HFF-Myc (cell line): ENCODE measurements at places on chromosomes 12 and 14.

DNA sequence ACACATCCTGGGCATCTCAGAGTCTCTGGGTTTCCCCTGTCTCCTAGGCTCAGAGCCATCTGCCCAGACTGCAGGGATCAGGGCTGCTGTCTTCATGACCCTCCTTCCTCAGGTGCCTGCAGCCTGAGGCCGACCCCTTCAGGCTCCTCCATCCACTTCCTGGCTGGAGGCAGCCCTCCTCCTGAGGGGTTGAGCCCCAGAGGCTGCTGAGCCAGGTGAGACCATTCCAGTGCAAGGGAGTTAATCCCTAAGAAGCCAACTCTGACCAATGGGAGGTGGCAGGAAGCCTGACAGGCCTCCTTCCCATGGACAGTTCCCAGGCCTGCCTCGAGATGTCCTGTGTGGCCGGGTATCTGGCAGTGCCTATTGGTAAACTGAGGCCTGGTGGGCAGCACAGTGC is 8.4 kb upstream of the PPP4R4 start:
- no peak for DNase-seq

DNA sequence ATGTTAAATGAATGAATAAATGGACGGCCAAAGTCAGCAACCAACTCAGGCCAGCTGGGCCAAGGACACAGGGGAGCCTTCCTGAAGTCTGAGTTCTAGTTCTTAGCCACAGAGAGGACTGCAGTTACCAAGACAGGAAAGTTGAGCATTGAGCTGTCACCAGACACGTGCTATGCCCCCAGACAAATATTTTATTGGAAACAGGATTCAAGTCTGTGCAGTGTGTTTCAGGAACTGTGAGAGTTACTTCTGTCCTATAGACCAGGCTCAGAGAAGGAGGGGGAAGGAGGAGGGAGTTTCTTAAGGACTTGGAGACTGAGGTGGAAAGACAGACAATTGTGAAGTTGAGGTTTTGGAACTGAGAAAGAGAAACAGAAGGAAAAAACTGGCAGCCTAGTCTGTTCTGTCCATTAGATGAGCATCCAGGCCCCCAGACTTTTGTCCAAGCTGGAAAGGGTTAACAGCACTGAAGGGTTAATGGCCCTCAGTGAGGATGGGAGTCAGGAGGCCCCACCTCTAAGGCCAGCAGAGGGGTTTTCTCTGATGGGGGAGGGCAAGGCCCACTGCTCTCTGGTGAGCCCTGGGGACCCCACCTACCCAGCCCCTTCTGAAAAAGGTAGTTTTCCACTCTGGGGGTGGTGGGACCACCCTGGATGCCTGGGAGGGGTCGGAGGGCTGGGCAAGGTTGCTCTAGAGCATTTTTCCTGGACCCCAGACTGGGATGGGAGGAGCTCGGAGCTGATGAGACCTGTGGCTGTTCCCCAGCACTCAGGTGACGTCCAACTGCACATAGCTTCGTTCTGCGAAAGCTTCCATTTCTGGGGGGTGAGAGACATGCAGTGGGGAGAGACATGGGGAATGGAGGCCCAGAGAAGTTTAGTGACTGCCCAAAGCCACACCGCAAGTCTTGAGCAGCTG is 6.9 kb upstream of the CMKLR1 start:
- no peak for DNase-seq

DNA sequence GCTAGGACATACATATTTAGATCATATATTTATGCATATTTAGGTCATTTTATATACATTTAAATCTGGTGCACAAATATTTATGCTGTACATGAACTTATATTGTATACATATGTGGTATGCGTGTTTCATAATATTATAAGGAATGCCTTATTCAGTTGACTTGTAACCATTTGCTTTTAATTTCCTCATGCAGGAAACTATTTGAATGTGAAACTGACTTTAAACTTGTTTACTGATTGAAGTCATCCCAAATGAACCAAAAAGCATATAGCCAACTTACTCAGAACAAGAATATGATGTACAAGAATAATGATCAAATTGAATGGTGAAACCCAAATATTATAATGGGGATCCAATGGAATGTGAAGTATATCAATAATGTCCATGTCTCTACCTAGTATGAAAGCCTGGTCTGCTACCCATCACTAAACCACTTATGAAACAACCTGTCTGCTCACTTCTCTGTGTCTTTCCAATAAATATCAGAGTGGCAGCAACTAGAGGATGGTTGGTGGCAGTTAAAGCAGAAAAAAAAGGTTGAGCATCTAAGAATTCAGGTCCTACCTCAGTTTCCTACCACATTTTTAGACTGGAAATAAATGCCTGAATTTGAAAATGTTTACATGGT is 38.3 kb downstream of the RPS6KA5 start:
- DNase-seq: no peak

DNA sequence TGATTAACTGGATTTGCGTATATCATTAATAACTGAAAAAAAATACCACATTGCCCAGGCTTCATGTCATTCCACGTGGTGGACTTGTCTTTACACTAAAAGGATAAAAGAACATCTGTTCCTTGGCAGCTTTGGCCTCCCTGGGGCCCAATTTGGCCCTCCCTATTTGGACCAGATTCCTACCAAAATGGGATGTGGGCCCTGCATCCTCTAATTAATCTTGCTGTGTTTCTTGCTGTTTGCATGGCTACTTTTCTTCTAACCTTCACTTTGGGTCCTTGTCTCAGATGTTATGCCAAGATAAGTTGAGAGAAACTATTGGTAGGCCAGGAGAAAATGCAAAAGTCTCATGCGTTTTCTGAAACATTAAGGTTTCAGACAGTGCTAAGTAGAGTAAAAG is 57.5 kb downstream of the PTHLH start:
- no peak for DNase-seq

DNA sequence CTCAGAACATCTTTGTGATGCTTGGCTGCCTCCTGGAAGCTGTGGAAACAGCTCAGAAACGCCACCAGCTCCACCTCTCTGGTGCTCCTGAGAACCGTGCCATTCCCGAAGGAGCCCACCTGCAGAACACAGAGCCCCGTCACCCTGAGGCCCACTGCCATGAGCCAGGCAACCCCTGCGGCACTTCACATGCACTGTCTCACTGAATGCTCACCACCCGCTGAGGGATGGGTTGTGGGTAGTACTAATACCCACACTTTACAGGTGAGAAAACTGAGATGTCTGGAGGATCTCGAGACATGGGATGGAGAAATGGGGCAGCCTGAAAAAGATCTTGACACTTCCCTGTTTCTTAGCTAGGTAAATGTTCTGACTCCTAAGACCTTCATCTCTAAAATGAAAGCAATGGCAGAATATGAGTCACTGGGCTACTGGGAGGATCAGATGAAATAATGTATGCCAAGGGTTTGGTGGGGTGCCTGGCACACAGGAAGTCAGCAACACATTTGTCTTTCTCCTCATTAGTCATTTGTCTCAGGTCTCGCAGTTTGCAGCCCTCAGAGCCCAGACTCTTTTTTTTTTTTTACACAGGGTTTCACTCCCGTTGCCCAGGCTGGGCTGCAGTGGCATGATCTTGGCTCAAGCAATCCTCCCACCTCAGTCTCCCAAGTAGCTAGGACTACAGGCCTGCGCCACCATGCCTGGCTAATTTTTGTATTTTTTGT is 5.3 kb downstream of the OASL start:
- no peak for DNase-seq

DNA sequence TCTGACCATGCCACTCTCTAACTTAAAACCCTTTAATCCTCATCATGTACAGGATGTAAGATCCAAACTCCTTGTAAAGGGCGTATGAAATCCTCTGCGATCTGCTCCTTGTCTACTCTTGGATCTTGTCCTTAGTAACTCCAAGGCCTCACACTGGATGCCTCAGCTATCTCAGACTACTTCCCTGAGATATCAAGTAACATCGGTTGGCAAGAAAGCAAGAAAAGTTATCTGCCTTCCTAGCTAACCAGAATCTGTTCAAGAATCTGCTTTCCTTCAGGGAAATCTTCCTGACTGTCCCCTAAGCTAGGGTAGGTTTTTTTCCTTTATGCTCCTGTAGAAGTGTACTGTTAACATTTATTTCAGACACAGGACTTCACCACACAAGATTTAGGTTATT is 82.6 kb downstream of the TAOK3 start:
- DNase-seq: no peak

DNA sequence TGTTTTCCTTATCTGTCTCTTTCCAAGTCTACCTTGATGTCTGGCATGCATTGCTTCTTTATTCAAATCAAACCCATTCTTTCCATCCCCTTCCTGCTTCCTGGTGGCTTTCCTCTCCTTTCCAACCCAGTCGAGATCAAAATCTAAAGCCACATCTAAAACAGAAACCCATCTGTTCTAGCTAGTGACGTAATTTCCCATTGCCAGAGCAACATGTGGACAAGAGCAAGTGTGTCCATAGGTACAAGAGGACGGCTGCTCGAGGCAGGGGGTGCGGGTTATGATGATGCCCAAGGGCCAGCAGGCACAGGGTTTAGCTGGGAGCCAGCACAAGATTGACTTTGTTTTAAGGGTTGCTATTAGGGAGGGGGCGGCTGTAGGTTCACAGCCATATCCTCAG is 7.0 kb downstream of the KRT80 start:
- DNase-seq: no peak

GRCh38 chr14:98798099-98798498 is 473.9 kb downstream of the BCL11B start:
- DNase-seq: no peak

GRCh38 chr12:754473-754820 is 2.1 kb downstream of the WNK1 start:
- DNase-seq: no peak

- DNase-seq: no peak
Measured at GRCh38 chr14:79496701-79497100, 714.6 kb downstream of the DIO2 start.

DNA sequence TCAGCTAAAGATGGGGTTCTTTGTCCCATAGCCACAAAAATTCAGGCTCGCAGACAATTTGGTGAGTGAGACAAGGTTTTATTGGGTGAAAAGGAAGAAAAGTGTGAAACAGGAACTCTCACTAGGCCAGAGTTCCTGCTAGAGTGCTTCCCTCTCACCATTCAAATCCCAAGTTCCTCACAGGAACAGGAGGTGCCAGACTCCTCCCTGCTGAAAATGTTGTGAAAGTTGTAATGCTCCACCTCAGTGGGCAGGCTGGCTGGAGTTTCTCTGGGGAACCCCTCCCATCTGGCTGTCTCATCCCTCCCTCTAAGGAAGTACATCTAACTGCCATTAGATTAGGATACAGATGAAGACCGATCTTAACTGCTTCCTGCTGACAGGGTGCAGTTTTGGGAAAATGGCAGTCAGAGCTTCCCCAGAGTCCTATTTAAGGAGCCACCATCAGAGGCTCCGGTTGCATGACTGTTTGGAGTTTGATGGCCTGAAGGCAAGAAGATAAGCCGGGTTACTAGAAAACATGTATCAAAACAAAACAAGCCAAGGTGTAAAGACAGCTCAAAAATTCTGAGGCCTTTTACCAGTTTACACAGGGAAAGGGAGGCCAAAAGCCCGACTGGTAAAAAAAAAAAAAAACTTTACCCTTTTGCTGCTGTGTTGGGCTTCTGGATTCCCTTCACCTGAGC is 127.6 kb downstream of the FSCB start:
- no peak for DNase-seq

DNA sequence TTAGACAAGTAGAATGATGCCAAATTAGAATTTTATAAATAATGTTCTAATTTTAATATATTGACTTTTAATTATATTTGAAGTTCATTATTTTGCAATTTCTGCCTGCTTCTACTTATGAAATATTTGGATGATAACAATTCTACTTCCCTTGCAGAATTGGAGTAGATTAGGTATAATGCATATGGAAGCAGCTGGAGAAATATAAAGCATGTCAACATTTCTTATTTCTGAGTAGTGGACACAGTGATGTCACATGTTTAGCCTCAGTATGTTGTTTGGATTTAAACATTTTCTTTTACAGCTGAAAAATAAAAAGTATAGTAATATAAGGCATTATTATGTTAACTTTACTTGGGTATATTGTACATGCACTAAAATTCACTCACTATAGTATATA is 344.2 kb upstream of the E2F7 start:
- DNase-seq: no peak

GRCh38 chr14:74737753-74738325 is 24.9 kb downstream of the FCF1 start:
- no peak for DNase-seq

- peak; percentile 97 for DNase-seq
Measured at GRCh38 chr14:92670160-92670559, 78.3 kb downstream of the LGMN start.

DNA sequence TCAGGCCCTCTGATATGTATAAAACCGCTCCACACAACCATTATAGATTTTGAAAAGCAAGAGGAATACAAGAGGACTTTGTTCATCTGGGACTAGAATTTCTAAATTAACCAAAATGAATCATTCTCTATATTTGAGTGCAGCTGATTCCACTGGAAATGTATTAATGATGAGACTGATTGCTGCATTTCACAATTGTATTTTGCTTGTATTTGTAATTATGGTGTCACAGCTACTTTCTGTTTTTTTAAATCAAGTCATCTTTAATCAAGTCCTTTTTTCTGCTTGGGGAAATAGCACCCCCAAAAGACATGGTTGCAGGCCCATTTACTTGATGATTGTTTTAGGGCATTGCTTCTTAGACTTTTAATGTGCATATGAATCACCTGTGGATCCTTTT is 162.4 kb downstream of the KICS2 start:
- no peak for DNase-seq

GRCh38 chr12:107668320-107669098 is 17.1 kb upstream of the PWP1 start:
- no peak for DNase-seq

- DNase-seq: no peak
Measured at GRCh38 chr12:75489187-75489586, 8.6 kb downstream of the GLIPR1 start.
